ENCODE measurements at places on chromosomes 13 and 19. TPM values are rescaled to one million over a fixed set of nuclear protein-coding genes. Genes with fewer than 3 reads are reported as not detected.
A peak's percentile ranks its signal among the peaks of the same experiment; 100 is the strongest.

Gene IFI30
- total RNA-seq: 14.6 TPM

Gene CABP5
- total RNA-seq: not detected

Gene KCNC3
- total RNA-seq: 4.5 TPM

Gene FPR1
- total RNA-seq: 5.2 TPM

Gene FAM32A
- total RNA-seq: 134 TPM

Gene NLRP9
- not detected for total RNA-seq

GRCh38 chr13:79044415-79044814 is 361.6 kb downstream of the RBM26 start:
- no peak for DNase-seq
- no peaks in the 10 kb centered on the region for H3K4me1 ChIP-seq
- no peak overlapping the region for H3K27ac ChIP-seq
- H3K4me3 ChIP-seq: no peak overlapping the region
- H3K27me3 ChIP-seq: no peaks in the 10 kb centered on the region

DNA sequence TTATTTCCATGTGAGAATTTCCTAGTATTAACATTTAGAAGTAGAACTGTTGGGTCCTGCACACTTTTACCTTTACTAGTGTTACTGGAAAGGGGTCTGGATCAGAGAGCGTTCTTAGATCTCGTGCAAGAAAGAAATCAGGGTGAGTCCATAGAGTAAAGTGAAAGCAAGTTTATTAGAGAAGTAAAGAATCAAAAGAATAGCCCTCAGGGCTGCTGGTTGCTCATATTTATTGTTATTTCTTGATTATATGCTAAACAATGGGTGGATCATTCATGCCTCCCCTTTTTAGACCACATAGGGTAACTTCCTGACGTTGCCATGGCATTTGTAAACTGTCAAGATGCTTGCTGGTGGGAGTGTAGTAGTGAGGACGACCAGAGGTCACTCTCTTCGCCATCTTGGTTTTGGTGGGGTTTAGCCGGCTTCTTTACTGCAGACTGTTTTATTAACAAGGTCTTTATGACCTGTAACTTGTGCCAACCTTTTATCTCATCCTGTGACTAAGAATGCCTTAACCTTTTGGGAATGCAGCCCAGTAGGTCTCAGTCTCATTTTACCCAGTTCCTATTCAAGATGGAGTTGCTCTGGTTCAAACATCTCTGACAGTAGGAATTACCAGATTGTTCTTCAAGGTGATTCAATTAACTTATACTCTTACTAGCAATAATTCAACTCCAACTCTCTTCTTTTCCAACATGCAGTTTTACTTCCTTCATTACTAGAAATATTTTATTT is 27.4 kb downstream of the NDFIP2 start:
- H3K4me1 ChIP-seq: no peaks in the 10 kb centered on the region
- DNase-seq: no peak
- no peaks in the 10 kb centered on the region for H3K27me3 ChIP-seq

GRCh38 chr13:37884026-37884425 is 14.5 kb upstream of the TRPC4 start:
- no peaks in the 10 kb centered on the region for H3K27me3 ChIP-seq
- H3K4me3 ChIP-seq: no peak overlapping the region
- H3K4me1 ChIP-seq: no peaks in the 10 kb centered on the region
- no peaks in the 10 kb centered on the region for H3K36me3 ChIP-seq
- no peak overlapping the region for H3K27ac ChIP-seq
- DNase-seq: no peak

GRCh38 chr13:69373747-69374425 is 733.7 kb upstream of the ATXN8OS start:
- no peaks in the 10 kb centered on the region for H3K36me3 ChIP-seq
- no peak for DNase-seq
- no peaks in the 10 kb centered on the region for H3K27me3 ChIP-seq

DNA sequence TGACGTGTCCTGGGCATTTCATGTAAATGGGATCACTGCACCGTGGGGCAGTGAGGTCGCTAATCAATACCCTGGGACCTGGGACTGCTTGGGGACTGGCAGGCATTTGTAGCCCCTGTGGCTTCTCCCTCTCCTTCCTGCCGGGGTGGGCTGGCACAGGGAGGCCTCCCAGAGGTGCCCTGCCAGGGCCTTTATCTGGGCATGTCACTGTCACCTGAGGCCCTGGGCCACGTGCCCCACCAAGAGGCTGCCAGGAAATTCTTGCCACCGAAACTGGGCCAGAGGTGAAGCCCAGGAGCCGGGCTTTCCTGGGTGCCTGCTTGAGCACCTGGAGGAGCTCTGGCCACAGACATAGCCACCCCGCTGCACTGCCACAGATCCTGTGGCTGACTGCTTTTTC is 1.8 kb upstream of the NMRK2 start:
- H3K27ac ChIP-seq: no peak overlapping the region
- peaks cover 22% of the 10 kb centered on the region for H3K27me3 ChIP-seq
- peaks cover 7% of the 10 kb centered on the region for H3K36me3 ChIP-seq

DNA sequence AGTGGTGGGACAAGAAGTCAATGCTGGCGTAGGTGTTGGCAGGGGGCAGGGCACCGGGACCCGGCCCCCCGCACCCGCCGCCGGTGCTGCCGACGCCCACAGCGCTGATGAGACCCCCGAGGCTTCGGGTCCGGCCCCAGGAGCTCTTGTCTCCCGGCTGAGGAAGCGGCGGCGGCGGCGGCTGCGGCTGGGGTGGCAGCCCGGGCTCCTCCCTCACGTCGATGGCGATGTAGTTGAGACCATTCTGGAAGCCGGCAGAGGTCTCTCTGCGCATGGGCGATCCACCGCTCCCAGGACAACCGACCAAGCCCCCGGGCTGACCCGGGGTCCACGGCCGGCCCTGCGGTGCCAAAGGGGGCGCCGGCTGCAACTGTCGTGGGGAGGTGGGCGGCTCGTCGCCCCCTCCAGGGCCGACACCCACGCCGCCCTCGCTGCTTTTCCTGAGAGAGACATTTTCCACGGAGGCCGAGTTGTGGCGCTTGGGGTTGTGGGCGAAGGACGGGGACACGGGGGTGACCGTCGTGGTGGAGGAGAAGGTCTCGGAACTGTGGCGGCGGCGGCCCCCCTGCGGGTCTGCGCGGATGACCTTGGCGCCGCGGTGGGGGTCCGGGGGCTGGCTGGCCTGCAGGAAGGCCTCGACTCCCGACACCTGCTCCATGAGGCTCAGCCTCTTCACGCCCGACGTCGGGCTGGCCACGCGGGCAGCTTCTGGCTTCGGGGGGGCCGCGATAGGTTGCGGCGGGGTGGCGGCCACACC is 4.1 kb downstream of the IRS2 start:
- H3K4me1 ChIP-seq: peaks cover 35% of the 10 kb centered on the region
- no peaks in the 10 kb centered on the region for H3K27me3 ChIP-seq
- no peak for DNase-seq
- H3K4me3 ChIP-seq: peak overlapping the region; percentile 42
- H3K27ac ChIP-seq: no peak overlapping the region

DNA sequence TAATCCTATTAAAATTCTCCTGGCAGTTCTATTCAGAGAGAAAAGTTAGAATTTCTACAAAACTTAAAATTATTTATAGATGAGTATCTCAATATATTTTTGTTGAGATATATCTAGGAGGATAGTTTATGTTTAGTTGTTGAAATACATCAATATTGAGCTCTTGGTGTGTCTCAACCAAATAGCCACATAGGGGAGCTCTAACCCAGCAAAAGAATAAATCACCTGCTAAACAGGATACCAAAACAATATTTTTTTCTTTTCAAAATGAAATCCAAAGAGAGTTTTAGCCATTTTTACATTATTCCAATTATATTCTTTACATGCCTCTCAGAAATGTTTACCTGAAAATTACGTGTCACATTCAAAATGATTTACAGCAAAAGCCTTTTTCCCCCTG is 954.7 kb downstream of the SLITRK6 start:
- no peak overlapping the region for H3K27ac ChIP-seq
- DNase-seq: no peak
- no peak overlapping the region for H3K4me3 ChIP-seq
- H3K36me3 ChIP-seq: no peaks in the 10 kb centered on the region
- H3K4me1 ChIP-seq: no peaks in the 10 kb centered on the region
